Stromal cell of bone marrow (primary cell): ENCODE measurements at places on chromosomes 7 and 10.

- DNase-seq: no peak
Measured at GRCh38 chr10:130928306-130928705, 383.2 kb downstream of the TCERG1L start.

DNA sequence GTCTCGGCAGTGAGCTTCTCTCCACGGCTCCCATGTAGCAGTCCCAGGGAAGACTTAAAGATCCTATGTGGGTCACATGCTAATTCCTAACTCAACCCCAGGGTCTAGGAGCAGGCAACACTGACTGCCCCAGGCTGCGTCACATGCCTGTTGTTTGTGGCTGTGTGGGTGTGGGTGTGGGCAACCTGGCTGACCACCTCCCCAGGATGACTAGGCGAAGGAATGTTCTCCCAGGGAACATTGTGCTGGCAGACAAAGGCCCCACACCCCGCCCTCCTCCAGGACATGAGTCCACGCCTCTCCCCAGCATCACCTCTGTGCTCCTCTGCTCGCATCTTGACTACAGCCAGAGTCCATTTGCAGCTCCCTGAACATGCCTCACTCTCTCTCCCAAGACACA is 30.3 kb downstream of the SLC29A3 start:
- DNase-seq: no peak

GRCh38 chr10:5971315-5971832 is 6.0 kb downstream of the IL15RA start:
- DNase-seq: no peak

- no peak for DNase-seq
Measured at GRCh38 chr10:24034571-24034970, 174.4 kb upstream of the KIAA1217 start.

- no peak for DNase-seq
Measured at GRCh38 chr7:112257073-112257472, 50.6 kb downstream of the ZNF277 start.

DNA sequence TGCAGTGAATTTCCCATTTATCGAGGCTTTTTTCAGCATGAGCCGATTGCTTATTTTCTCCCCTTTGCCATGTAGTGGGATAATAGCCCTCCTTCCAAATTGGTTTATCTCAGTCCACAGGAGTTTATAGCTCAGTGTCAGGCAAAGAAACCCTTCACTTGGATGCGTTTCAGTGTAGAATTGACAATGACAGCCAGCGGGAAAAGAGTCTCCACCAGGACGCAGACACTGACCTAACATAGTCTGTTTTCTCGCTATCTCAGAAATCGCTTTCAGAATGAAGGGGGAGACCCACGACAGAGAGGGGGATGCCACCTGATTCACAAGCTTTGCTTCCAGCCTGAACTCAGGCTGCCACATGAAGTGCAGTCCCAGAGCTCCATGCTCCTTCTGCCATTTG is 43.5 kb upstream of the TCERG1L start:
- no peak for DNase-seq

DNA sequence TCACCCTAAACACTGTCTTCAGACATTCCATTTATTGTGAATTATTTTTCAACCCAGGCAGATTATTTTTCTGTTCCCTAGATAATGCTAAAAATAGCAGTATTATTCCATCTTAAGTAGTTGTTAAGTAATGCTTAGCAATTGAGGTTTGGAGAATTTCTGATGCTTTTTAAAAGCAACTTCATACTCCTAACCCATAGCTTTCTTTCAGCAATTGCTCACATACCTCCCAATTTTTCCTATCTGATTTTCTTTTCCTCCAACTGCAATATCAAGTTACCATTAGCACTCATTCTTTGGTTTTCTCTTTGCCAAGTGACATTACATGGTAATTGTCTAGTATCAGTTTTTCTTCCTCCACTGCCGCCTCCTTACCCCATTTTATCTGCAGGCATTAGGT is 104.7 kb downstream of the GPR85 start:
- no peak for DNase-seq

GRCh38 chr10:5560817-5561703 is 36.3 kb downstream of the CALML3 start:
- no peak for DNase-seq

- DNase-seq: no peak
Measured at GRCh38 chr10:108404155-108404554, 1239.6 kb upstream of the SORCS1 start.

DNA sequence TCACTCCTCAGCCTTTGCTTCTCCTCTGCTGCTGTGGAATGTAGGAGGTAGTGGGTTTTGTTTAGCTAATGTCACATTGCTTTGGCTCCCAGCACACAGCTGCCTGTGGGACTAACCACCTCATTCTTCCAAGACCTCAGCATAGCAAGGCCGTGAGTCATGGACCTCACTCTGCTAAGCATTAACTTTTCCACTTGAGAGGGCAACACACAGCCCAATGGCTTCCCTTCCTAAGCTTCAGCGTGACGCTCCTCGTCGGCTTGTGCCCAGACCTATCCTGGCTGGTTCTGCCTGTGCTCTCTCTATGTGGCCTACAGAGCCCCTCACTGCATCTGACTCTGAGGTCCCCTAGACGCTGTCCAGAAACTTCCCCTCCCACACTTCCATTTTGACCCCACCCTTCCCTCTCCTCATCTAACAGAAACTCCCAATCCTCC is 23.3 kb downstream of the MYOF start:
- peak; percentile 100 for DNase-seq

DNA sequence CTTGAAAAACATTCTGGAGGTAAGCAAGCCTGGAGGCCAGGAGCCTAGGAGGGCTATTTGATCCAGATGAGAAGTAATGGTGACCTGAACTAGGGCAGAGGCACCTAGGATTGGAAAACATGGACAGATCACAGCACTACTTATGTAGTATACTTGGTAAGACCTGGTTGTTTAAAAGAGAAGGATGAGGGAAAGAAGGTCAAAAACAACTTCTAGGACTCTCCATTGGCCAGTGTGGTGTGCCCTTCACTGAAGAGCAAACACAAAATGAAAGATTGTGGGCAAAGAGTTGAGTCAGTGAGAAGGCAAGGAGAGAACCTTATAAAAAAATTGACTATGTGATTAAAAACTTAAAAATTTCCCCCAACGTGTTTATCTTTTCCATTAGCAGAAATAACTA is 14.3 kb downstream of the ANKRD1 start:
- DNase-seq: no peak

GRCh38 chr10:62815381-62816075 is 638 bp downstream of the EGR2 start:
- no peak for DNase-seq
